ENCODE measurements at places on chromosomes 1 and 21.

- DNase-seq = no peak
Observed at GRCh38 chr21:38167345-38167744, 89.4 kb upstream of the KCNJ15 start.

DNA sequence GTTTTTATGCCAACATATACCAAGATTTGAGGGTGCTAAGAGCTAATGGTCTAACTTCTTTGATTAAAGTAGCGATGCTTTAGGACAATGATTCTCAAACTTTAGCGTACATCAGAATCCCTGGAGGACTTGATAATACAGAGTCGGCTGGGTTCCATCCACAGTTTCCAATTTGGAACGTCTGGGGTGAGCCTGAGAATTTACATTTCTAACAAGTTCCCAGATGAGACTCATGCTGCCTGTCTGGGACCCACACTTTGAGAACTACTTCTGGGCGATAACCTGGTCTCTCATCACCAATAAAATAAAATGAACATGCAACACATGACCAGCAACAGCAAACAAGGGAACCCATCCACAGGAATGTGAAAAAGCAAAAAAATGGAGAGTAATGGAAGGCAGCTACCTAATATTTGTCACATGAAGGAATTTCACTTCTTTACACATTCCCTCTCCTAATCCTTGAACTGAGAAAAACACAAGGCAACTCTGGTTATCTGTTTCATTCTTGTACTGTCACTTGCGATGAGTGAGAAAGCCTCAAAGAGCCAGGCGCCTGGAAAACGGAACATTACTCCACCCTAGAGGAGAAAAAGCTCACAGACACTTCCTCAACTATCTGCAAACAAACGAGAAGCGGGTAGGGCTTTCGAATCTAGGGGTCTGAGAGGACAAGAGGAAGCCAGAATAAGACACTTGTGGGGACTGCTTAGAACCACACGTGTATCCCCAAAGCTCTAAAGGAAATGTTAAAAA is 14.0 kb downstream of the HSF2BP start:
- peak; percentile 78 for DNase-seq

GRCh38 chr1:69673321-69673720 is 105.6 kb downstream of the LRRC7 start:
- no peak for DNase-seq

- peak; percentile 92 for DNase-seq
Observed at GRCh38 chr1:178540646-178541045, 27.7 kb downstream of the TEX35 start.

DNA sequence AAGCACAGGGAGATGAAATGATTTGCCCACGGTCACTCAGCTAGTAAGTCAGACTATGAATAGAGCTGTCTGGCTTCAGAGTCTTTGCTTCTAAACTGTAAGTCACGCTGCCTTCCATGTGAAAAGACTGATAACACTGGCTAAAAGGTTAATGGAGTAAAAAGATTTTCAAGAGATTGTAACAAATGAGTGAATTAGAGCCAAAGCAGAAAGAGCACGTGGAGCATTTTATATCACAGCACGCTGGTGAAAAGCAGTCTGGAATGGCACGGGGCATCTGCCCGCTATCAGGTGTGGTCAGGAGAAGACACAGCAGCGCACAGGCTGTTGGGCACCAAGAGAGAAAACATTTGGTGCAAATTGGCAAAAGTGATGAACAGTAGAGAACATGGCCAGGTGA is 144.8 kb upstream of the GALNT2 start:
- no peak for DNase-seq

DNA sequence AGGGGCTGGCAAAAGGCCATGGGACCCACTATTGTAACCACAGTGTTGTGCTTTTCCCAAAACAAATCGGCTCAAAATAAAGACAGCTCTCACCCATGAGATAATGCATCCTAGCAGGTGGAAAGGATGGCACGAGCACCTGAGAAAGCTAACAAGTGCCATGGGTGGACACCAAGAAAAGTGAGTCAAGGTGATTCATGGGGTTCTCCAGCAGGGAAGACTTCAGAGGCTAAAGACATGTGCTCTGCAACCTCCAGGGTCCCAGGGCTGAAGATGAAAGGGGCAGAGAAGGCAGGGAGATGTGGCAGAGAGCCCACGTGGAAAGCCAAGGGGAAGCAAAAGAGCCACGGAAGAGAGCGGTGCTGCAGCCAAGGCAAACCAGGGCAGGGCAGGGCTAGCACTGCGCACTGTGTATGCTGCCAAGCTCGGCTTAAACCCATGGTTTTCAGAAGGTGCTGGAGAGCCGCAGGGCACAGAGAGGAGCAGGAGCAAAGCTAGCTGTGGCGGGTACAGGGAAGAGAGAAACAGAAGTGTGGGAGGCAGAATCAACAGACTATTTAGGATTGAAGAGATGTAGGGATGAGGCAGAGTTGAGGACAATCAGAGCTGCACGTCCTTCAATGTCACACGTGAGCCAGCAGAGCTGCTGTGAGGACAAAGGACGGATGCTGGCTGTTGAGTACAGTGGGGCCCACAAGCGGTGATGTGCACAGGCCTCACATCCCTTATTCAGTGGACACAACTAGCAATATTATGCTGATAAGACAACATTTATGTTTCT is 41.8 kb upstream of the C1orf198 start:
- no peak for DNase-seq

- DNase-seq = no peak
Observed at GRCh38 chr1:87132284-87132870, 196.3 kb upstream of the LMO4 start.

GRCh38 chr1:205344066-205344928 is 12.4 kb downstream of the KLHDC8A start:
- DNase-seq = no peak

GRCh38 chr1:99122039-99122438 is 117.4 kb upstream of the PLPPR5 start:
- no peak for DNase-seq

- DNase-seq = no peak
Observed at GRCh38 chr1:241817956-241818612, 29.9 kb upstream of the EXO1 start.

GRCh38 chr1:103274886-103275285 is 166.6 kb upstream of the COL11A1 start:
- DNase-seq = no peak

DNA sequence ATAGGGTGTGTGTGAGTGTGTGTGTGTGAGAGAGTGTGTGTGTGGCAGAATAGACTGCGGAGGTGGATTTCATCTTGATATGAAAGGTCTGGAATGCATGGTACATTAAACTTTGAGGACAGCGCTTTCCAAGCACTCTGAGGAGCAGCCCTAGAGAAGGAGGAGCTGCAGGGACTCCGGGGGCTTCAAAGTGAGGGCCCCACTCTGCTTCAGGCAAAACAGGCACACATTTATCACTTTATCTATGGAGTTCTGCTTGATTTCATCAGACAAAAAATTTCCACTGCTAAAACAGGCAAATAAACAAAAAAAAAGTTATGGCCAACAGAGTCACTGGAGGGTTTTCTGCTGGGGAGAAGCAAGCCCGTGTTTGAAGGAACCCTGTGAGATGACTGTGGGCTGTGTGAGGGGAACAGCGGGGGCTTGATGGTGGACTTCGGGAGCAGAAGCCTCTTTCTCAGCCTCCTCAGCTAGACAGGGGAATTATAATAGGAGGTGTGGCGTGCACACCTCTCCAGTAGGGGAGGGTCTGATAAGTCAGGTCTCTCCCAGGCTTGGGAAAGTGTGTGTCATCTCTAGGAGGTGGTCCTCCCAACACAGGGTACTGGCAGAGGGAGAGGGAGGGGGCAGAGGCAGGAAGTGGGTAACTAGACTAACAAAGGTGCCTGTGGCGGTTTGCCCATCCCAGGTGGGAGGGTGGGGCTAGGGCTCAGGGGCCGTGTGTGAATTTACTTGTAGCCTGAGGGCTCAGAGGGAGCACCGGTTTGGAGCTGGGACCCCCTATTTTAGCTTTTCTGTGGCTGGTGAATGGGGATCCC is 18.3 kb upstream of the HDAC1 start:
- DNase-seq = no peak

All from EL (cell line).